ENCODE measurements at places on chromosomes 2 and 18. TPM values are rescaled to one million over a fixed set of nuclear protein-coding genes. Genes with fewer than 3 reads are reported as not detected.

GRCh38 chr18:4870177-4870773 is 326.8 kb downstream of the AKAIN1 start:
- DNase-seq, result no peak

GRCh38 chr2:216777637-216778273 is 82.1 kb downstream of the TNP1 start:
- DNase-seq, result peak; percentile 30

CHRNG gene
- polyA plus RNA-seq, result not detected

- DNase-seq, result no peak
These were observed 15.6 kb downstream of the CHMP1B start for GRCh38 chr18:11866764-11867163.

DNA sequence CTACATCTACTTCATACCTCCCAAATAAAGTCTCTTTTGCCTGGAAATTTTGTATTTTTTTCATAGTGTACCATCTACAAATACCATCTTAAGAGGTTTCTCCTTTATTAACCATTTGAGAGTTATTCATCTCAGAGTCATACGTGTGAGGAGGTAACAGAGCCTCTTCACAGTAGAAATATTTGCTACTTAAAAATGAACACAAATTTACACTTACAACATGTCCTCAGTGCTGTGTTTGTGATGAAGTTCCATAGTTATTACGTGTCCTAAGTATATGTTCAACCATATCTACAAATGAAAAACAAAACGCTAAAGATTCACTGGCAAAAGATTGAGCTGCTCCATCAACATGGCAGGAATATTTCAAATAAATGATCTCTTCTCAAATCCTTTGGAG is 48.5 kb upstream of the HNRNPA3 start:
- no peak for DNase-seq

CCDC68 gene
- polyA plus RNA-seq, result 5.1 TPM

- DNase-seq, result no peak
These were observed 8.1 kb upstream of the PSTPIP2 start for GRCh38 chr18:46080156-46080555.

ACTR2 gene
- polyA plus RNA-seq, result 153 TPM

DNA sequence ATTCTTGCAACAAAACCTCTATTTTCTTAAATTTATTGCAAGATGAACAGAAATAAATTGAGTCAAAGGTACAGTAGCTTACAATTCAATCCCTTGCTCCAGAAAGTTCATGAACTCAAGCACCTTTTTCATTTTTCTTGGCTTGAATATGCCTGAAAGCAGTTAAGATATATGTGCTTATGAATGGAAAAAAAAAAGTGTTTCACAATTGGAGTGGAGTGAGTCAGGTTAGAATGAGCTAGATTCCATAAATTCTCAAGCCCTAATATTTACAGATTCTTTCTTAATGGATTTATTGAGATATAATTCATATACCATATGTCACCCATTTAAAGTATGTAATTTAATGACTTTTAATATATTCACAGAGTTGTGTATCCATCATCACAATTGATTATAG is 39.6 kb upstream of the NEMP2 start:
- peak; percentile 22 for DNase-seq

DNA sequence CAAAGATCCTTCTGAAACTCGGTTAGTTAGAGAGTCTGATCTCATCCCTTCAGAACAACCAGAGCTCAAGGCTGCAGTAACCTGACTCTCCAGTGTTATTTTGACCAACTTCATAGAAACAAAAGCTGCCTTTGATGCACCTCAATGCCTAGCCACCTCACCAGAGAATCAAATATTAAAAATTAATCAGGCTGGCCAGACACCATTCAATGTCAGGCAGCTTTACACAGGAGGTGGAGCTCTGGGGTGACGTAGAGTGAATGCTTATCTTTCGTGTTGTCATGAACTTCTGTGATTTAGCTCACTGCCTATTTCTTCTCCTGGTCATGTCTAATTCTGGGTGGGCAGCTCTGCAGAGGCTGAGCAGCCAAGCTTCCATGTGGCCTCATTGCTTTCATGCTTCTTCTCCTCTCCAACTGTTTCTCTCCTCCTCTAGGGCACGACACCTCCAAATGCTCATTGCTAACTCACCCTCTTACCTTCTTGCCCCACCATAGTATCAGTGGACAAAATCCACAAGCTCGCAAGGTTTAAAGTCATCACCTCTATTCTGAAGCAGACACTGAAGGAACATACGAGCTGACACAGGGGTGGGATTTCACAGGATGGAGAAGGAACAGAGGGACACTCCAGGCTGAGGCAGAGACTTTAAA is 39.4 kb downstream of the AAK1 start:
- no peak for DNase-seq

DNA sequence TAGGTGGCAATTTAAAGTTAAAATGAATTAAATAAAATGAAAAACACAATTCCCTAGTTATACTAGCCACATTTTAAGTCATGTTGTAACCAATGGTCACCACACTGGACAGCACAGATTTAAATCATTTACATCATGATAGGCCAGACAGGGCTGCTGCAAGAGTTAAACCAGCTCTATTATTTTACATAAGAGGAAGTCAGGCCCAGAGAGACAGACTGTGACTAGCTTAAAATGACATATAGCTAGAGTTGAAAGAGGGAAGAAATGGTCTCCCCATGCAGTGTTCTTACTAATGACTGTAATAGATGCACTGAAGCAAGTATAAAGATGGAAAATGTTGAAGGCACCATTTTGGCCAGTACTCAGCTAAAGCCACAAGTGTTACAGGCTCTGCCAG is 69.6 kb downstream of the SLC66A3 start:
- DNase-seq, result no peak
